Hematopoietic multipotent progenitor cell treated with erythropoietin and hydrocortisone succinate and interleukin-3 and kit ligand, for 17 days (in vitro differentiated cells): ENCODE measurements at places on chromosomes 16 and 17.

DNA sequence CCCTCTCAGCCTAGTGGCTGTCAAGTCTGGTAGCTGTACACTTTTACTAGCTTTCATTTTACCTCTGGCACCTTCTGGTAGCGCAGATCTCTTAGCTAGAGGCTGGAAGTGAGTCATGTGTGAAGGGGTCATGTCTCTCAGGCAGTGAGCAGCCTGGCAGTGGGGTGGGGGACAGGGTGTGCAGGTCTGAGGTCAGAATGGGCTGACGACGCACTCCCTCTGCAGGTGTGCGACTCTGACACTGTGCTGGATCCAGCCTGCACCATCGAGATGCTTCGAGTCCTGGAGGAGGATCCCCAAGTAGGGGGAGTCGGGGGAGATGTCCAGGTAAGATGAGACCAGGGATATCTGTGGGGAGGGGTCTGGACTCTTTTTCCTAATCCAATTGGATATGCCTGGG is 7.8 kb downstream of the HAS3 start:
- no peak for DNase-seq

GRCh38 chr17:27157297-27157696 is 136.6 kb upstream of the WSB1 start:
- DNase-seq, result no peak

- no peak for DNase-seq
Measured at GRCh38 chr17:4751932-4752331, 12.2 kb upstream of the CXCL16 start.

DNA sequence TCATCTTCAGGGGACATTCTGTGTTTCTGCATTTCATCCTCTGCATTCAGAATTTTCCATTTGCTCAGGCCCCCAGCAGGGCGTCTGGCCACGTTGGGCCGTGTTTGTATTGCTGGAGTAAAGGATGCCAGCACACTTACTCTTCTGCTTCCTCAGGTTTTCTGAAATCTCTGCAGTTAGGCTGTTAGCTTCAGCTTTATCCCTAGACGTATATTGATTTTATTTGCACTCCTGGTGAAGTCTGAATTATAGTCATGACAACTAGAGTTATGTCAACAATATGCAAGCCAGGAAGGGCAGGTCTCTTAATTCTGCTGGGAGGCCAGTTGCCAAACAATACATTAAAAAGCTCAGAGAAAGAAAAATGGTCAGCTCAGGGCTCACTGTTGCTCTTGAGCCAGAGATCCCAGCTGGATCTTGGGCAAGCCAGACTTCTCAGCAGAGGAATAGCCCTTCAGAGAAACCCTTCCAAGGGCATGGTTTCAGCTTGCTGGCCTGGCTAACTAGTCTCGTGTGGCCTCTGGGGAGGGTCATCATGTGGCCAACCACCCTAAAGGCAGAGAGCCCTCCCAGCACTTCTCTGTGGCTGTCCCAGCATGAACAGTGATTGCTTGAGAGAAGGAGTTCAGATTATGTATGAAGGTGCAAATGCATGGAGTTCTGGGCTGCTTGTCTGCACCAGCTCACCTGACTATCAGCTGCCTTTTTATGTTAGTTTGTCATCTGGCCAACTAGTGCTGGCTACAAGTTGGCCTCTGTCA is 110.2 kb upstream of the CACNG5 start:
- no peak for DNase-seq

DNA sequence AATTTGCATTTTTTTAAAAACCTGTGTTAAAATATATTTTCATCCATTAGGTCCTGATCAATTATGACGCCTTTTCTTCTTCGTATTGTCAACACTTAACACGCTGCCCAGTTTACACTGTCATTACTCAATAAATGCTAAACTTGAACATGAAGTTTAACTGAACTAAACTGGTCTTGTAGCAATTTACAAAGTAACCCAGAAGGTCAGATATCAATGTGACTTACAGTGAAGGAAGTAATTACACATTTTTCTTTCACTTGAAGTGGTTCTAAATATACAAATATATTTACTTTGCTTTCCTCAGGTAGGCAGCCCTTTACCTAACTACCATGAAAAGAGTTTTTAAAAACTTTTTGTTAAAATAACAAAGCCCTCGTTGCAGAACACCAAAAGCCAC is 256.5 kb upstream of the AXIN2 start:
- DNase-seq, result no peak

DNA sequence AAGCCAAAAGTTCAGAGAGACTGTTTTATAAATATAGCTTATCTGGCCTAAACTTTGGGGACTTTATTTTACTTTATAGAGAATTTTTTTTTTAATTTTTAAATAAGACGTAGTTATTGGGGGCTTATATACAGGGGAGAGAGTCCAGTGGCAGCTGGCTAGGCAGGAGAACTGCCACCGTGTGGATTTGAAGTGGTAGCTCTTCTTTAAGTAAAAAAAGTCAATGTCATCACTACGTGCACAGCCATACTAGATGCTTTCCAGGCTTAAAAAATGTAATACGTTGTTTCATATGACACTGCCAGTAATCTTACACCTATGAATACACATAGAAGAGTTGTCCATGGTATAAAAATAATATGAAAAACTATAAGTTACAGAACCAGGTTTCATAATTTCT is 31.9 kb upstream of the ANKFY1 start:
- no peak for DNase-seq

- no peak for DNase-seq
Measured at GRCh38 chr17:44971776-44972483, 3.8 kb upstream of the C1QL1 start.

- no peak for DNase-seq
Measured at GRCh38 chr16:10635365-10636021, 55.1 kb upstream of the EMP2 start.
